Activated B cell treated with CpG ODN at 0.5 μM for 24 hours (primary cell): ENCODE measurements at places on chromosomes 11 and 22.

DNA sequence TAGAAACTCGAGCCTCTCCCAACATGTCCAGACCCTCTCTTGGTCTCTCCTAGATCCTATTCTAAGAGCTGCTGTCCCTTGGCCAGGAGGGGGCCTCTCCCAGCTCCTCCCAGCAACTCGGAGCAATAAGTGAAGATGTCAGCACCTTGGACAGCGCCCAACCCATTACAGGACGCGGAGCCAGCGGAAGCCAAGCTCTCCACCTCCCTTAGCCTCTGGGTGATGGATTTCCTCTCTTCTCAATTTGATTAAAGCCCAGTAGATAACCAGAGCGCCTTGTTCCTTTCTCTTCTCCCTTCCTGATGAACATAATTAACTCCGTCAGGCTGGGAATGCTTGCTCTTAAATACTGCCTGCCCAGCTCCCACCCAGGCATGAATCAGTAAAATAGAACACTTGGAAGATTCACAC lies 26.2 kb upstream of the TPBGL start:
- peak; percentile 38 for DNase-seq

DNA sequence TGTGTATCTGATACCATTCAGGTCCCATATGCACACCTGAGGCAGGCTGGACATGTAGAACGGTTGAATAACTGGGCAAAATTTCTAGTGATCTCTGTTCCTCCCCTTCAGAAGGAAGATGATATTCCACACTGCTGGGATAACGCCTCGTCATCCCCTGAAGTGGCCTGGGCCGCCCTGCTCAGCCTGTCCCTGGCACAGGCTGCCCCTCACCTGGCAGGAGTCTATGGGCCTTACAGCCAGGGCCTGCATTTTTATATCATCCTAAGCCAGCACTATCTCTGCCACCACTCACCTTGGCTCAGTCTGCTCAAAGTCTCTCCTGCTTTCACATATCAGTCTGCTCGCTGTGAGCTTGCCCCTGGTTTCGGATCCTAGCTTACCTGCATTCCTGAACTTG lies 209.2 kb downstream of the CSNK2A3 start:
- DNase-seq: no peak

- no peak for DNase-seq
Measured at GRCh38 chr11:117917591-117918151, 11.5 kb downstream of the TMPRSS13 start.

DNA sequence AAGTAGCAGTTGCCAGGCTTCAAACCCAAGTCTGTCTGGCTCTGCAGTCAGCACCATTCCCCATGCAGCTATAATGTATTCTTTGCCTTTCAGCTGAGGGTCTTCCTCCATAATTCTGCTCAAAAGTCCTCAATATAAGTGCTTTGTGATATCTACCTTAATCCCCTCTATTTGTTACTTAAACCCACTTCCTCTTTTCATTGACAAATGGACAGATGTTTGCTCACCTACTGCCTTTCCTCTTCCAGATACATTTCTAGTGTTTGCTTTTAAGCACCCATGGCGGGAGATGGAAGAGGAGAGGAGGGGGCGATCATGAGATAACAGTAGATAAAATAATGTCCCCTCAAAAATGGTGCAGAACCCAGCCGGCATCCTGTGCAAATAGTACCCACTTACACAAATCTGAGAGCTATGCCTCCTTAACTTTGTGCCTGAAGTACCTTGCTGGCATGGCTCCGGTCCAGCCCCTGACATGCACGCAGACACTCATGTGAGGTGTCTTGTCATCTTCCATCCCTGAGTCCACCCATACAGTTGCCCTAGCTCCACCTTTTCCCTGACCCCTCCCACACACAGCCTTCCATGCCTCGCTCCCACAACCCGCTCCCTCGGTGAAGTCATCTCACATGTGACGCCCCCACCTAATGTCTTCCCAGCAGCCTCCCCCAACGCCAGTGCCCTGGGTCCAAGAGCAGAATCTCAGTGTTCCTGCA lies 109.6 kb downstream of the TRIM29 start:
- no peak for DNase-seq

- DNase-seq: no peak
Measured at GRCh38 chr11:87039371-87039770, 1.6 kb downstream of the TMEM135 start.

DNA sequence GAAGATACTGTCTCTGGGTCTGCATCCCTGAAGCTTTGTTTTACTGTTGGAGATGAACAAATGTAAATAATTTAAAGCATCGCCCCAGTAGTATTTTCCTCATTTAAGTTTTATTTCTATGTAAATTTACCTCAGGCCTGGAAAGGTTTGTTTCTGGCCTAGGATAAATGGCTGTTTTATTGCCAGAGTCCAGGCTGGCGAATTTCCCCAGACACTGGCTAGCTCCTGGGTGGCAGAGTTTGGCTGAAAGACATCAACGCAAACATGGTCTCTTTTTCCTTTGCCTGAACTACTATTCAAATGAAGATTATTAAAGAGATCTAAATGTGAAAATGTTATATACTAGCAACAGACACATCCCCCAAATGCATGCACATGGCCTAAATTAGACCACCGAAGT lies 136.7 kb upstream of the SESN3 start:
- no peak for DNase-seq

DNA sequence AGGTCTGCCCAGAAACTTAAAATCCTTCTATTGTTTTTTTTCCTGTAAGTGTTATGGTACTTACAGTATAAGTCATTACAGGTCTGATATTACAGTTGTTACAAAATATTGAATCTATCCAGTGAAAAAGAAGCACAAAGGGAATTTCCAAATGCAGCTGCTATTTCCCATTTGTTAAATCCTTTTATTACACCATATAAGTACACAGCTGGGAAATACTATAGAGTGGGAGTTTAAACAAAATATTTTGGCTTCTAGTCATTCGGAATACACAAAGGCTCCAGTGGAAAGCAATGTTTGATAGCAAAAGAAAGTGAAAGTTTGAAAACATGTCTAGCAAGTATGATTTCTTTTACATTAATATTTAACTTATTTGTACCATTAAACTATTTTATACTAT lies 18.0 kb downstream of the SOX6 start:
- no peak for DNase-seq

DNA sequence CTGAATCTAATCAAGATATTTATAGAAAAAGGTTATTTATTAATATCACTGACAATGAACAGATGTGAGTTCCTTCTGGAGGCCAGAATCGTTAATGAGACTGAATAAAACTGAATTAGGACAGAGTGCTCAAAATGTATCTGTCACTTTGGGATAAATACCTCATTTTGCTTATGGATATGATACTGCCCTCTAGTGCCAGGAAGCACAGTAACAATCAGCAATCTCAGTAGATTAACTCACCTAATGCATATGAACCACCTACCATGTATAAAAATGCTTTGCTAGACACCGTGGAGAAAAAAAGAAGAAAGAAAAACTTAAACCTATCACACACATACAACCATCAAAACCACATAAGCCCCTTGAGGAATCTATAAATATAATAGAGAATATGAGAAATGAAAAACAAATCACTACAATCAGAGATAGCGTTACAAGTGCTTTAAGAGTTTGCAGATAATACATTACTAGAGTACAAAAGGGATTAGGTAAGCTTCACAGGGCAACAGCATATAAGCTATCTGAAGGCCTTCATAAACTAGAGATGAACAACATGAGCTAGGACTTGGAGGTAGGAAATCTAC lies 117.4 kb downstream of the SGSM3 start:
- no peak for DNase-seq

GRCh38 chr11:63609971-63610580 lies 4.2 kb downstream of the PLAAT3 start:
- DNase-seq: no peak

DNA sequence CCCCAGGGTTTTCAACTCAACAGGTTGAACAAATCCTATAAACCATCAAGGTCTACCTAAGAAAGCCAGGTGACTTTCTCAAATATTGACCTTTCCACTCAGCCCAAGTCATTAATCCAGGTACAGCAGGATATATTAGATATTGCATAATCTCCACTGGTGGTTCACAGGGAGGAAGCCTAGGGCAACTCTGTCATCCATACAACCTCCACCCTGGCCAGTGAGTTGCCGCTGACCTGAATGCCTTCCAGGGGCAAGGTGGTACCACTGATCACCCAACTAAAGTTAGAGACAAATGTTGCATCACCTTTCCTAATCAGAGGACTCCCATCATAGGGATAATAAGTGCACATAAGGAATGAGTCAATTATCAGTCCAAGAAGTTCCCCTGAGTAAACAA lies 22.9 kb downstream of the GUCD1 start:
- no peak for DNase-seq

- no peak for DNase-seq
Measured at GRCh38 chr11:11588891-11589290, 32.9 kb downstream of the GALNT18 start.

GRCh38 chr11:31874631-31875191 lies 63.6 kb upstream of the PAX6 start:
- no peak for DNase-seq

- no peak for DNase-seq
Measured at GRCh38 chr11:96642583-96642982, 252.8 kb downstream of the JRKL start.

GRCh38 chr22:40006641-40007040 lies 11.9 kb downstream of the FAM83F start:
- DNase-seq: no peak

DNA sequence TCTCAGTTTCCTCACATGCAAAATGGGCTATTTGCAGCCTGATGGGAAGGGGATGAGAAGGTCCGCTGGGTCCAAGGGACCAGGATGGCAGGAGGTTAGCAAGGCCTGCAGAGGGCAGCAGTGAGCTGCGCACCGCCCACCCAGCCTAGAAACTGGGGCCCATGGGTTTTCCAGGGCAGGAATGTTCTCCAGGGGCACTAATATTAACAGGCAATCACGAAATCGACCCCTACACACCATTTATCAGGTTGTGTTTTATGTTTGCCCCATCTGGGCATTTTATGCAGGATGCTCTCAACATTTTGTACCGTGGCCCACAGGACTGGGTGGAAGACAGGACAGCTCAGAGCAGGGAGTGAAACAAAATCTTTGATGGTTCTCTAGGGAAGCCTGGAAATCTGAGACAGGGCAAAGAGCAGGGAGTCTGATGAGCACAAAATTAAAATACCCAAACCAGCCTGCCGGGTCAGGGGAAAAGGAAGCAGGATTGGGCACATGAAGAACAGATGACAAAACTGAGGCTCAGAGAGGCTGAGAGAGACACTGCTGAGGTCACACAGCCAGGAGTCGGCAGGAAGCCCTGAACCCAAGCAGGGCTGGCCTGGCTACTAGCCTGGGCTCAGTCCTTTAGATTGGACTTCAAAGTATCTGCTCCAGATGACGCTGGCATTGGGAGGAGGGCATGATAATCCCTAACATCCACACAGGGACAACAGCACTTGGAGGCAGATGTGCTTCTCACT lies 1.6 kb upstream of the BCR start:
- peak; percentile 56 for DNase-seq

DNA sequence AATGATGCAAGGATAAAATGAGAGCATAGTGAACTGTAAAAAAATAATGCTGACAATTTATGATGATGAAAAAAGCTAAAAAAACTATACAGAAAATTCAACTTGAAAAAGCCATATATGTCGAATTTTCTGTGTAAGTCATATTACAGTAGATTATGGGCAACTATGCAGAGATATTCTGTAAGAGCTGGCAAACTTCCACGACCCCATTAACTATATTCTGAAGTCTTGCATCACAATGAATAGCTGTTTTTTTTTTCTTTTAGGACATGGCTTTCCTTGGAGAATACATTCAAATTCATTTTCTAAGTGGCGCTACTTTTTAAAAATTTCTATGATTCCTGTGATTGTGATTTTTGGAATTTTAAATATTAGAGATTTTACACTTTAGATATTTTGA lies 18.4 kb downstream of the PSMD13 start:
- no peak for DNase-seq

- DNase-seq: no peak
Measured at GRCh38 chr22:31439808-31440207, 40.4 kb downstream of the DRG1 start.

- no peak for DNase-seq
Measured at GRCh38 chr22:32237906-32238305, 17.2 kb downstream of the SLC5A4 start.

DNA sequence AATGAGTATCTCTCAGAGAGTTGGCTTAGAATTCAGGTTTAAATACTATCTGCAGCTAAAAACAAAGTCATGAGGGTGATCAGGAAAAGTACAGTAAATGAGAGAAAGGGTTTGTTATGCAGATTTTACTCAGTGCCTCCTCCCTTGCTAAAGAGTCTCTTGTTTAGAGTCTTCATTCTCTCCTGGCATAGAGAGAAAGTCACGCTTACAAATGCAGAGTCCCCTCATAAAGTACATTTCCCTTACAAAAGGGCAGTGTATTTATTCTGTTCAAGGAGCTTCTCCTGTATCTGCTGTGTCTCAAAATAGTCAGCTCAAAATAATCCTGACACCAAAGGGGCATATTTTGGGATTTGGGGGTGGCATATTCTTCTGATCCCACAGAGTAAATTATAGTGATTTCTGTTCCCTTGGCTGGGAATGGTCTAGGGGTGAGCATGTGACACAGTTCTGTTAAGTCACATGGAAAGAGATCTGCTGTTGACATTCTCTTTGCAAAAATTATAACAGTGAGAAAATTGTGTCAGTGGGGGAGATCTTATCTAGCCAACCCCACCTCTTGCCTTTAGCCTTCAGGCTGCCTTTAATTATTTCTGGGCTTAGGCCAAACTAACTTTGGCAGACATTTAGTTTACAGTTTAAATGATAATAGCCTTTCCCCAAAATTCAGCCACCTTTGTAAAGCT lies 102.9 kb downstream of the MTNR1B start:
- no peak for DNase-seq

- no peak for DNase-seq
Measured at GRCh38 chr22:42434748-42435425, 2.7 kb upstream of the NFAM1 start.

DNA sequence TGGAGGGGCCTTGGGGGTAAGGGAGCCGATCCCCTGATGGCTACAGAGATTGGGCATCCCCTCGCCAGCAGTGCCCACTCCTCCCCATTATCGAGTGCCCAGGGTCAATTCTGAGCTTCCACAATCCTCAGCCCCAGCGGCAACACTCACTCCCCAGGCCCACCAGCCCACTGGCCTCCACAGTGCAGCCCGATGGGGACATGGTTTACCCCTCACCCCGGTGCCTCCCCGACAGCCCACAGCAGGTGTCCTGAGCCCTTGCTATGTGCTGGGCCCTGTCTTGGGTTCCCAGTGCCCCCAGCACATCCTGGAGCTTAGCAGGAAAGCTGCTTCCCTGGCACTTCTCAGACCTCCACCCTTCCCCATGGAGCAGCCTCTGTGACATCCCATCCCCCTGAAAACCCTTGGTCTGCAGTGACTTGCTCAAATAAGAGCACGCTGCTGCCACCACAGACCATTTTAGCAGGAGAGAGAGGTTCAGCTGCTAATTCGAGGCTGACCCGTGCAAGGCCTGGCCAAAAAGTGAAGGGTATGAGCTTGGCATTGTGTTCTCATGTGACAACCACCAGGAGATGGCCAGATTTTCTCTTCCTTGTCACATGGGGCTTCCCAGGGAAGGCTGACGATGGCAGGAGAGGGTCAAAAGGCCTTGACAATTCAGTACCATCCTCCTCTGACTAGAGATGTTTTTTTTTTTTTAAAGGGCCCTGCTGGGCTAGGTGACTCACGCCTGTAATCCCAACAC lies 23.6 kb downstream of the KCNJ4 start:
- DNase-seq: no peak
